ENCODE measurements at places on chromosomes 7 and 10.

DNA sequence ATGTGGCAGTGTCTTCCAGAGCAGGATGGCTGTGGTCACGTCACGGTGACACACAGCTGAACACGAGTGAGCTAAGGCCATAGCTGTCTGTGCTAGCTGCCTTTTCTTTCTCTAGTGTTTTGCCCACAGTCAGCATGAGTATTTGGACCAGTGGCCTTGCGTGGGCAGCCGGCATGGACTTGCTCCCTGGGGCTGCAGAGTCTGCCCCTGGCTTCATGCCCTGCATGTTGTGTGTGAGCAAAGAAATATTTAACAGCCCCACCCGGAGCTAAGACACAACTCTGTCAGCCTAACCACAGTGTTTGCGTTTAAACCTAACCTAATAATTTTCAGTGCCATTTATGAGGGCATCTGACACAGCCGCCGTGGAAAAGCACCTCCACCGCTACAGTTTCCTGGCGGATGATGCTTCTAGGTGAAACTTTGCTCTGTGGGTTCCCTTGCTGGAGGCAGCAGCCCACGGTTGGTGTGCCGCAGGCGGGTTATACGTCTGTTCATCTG, 14.6 kb downstream of the CHST12 start:
- DNase-seq: no peak

GRCh38 chr10:73819513-73820093, 8.2 kb upstream of the NDST2 start:
- DNase-seq: no peak

DNA sequence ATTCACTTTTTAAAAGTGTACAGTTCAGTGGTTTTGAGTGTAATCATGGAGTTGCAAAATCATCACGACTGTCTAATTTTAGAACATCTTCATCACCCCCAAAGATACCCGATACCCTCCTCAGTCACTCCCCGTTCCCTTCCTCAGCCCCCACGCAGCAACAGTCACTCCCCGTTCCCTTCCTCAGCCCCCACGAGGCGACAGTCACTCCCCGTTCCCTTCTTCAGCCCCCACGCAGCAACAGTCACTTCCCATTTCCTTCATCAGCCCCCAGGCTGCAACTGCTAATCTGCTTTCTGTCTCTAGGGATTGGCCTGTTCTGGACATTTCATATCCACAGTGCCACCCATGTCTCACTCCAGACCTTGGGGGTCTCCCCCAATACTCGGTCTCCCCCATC, 161.6 kb upstream of the PPP2R2D start:
- DNase-seq: no peak

DNA sequence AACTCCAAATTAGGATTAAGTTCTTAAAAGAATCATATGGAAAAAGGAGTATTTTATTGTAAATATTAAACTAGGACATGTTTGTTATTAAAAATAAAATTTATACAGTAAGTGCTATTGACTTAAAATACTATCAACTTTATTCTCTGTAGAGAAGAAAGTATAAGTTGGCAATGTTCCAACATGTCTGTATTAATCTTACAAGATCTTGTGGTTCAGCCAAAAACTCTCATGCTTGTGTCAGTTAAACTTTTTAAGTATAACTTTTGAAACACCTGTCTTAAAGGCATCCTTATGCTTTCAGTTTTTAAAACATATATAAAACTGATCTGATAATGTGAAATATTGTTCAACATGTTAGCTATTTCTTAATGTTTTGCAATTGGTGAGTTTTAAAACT, 160.7 kb downstream of the ZEB1 start:
- DNase-seq: peak; percentile 83

DNA sequence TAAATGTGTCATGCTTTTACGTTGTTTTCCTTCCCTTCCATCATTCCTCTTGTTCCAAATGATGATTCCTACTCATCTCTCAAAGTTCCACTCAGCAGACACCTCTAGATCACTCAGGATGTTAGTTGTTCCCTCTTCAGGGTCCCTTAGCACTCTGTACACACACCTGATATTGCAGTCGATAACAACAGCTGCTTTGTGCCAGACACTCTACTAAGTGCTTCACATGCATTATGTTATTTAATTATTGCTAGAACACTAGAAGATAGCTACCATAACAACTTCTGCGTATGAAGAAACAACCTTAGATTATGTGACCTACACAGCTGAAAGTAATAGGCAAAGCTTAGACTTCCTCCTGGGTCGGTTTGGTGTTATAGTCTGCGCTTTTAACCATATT, 29.6 kb downstream of the PCBD1 start:
- no peak for DNase-seq

GRCh38 chr7:105677817-105678573, 96.7 kb upstream of the EFCAB10 start:
- peak; percentile 71 for DNase-seq

- no peak for DNase-seq
These were observed 97.0 kb upstream of the KIF5B start for GRCh38 chr10:32153252-32153651.

DNA sequence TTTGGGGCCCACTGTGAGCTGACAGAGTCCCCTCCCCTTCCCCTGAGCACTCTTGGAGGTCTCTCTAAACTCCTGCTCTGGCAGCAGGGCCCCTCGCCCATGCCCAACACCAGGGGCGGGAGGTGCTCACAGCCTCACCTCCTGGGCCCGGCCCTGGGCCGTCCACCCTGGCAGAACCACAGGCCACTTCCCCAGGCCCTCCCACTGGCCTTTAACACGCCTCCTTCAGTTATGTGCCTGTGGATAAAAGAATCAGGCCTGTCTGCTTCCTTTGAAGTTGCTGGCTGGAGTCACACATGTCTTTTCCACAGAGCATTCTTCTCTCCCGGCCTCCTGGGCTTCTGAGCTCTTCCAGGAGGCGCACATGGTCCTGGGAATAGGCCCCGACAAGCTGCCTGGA, 10.2 kb downstream of the MYL10 start:
- no peak for DNase-seq

DNA sequence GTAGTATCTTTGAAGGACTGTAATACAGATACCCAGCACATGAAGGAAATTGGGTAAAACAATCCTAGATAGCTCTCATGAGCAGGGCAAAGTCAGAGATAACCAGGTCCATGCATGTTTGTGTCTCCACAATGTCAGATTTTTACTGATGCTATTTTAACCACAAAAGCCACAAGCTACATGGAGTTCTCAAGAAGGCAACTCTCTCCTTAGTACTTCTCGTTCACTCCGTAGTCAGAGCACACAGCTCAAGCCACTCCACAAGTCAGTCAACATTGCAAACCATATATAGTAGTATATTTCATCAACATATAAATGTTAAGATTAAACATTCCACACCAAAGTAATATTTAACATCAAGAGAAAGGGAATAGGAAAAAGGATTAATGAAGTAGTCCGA, 98.0 kb upstream of the PIK3CG start:
- no peak for DNase-seq

- DNase-seq: peak; percentile 31
These were observed 51.2 kb upstream of the LAMB4 start for GRCh38 chr7:108181073-108181985.

DNA sequence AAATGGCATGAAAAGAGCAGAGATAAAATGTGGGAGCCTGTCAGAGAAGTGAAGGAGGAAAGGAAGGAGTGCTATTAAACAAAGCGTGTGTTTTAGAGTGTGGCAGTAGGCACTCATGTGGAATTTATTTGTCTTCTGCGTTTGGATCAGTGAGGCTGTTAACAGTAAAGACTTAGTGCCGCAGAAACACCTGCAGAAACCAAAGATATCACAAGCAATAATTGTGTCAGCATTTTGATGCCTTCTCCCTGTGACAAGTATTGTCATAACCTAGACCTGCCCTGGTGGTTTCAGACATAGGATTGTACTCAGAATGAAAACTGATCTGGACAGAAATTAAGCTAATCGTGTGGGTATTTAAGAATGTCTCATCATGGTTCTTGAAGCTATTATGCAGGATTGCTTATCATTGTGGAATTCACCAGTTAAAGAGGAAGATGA, 191.0 kb downstream of the CAMK1D start:
- no peak for DNase-seq

DNA sequence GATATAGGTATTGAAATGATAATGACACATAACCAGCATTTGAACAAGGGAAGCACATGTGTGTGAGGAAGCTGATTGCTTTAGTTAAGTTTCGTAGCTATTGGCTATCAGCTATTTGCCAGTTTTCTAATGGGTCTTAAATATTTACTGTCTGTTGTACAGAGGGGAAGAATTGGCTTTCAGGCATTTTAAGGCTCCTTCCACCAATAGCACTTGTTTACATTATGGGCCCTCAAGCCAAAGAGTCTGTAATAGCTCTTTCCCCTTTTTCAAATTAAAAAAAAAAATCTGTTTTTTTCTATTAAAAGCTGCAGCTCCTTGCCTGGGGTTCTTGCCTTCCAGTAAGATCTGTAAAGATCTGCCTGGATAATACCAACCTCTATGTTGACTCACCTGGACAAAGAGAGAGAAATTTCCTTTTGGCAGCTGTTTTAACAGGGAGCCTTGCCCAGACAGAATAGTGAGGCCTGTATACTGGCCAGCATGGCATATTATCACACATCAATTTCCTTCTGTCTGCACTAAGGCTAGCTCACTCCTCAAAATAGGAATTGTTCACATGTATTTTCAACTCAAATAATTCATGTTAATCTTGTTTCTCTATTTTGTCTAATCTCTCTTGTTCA, 104.7 kb upstream of the LRGUK start:
- no peak for DNase-seq

- no peak for DNase-seq
These were observed 116.7 kb downstream of the SGMS1 start for GRCh38 chr10:50506861-50507573.

DNA sequence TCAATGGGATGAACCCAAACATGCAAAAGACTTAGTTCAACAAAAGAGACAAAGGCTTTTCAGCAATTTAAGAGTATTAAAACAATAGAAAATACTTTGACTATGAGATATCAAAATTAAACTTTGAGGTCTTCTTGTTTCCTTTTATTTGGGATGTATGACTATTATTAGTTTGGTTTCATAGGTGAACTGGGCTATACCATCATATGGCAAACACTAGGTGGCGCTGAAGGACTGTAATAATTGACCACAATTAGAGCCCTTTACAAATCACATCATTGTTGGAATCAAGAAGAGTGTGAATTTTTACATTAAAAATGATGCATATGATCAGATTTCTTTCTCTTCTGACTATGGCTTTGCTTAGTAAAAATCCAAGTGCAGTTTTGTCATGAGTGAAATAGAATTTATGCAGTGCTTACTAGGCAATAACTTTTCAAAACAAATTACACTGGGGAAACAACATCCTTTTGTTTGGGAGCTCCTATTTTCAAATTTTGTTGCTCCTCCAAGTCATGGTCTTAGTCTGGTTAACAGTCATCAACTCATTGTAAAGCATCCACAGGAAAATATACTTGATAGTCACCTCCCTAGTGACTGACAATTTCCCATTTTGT, 14.7 kb upstream of the NXPH1 start:
- DNase-seq: peak; percentile 52

- no peak for DNase-seq
These were observed 84.6 kb upstream of the STEAP4 start for GRCh38 chr7:88391247-88391646.

Measured in thymus (tissue), 14 donors.